NCI-H1092 treated with DMSO at 0.1 percent for 48 hours (cell line): ENCODE measurements at places on chromosomes 1 and 21.

DNA sequence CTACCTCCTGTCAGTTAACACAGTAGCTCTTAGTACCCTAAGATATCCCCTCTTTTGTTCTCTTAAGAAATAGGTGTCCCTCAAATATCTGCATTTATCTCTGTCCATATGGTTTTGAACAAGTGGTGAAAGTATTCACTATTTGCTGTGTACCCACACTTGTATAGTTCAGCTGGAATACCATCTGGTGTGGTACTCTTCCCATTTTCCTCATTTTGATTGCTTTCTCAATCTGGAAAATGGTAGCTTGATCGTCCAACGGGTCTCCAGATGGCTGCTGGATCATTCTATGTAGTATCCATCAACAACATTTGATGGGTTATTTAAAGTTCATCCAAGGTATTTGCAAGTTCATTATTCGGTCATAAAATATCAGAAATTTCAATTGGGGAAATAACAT lies 100.3 kb upstream of the DPYD start:
- no peak for DNase-seq

DNA sequence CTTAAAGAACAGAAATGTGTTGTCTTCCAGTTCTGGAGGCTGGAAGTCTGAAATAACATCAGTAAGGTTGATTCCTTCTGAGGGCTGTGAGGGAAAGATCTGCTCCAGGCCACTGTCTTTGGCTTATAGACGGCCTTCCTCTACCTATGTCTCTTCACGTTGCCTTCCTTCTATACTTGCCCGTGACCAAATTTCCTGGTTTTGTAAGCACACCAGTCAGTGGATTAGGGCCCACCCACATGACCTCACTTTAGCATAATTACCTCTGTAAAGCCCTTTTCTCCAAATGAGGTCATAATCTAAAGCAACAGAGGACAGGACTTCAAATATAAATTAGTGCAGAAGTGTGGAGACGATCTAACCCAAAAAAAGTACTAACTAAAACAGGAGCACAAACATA lies 231.6 kb downstream of the NRIP1 start:
- DNase-seq: no peak

GRCh38 chr1:203652724-203653461 lies 26.3 kb downstream of the ATP2B4 start:
- DNase-seq: no peak

DNA sequence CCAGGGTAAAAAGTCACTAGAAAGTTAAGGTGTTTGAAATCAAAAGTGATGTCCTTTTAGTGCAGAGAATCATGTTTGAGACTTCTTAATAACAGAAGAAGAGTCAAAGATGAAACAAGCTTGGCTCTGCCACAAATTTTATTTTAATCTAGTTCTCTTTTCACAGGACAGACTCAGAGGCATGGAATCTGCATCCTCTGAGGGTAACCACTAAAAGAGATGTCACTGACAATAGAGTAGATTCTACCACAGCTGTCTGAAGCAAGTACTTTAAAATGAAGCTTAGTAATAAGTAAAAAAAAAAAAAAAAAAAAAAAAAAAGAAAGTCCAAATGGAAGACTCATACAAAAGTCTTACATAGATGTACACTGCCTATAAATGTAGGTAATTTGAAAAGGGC lies 519.7 kb upstream of the PRMT6 start:
- no peak for DNase-seq

DNA sequence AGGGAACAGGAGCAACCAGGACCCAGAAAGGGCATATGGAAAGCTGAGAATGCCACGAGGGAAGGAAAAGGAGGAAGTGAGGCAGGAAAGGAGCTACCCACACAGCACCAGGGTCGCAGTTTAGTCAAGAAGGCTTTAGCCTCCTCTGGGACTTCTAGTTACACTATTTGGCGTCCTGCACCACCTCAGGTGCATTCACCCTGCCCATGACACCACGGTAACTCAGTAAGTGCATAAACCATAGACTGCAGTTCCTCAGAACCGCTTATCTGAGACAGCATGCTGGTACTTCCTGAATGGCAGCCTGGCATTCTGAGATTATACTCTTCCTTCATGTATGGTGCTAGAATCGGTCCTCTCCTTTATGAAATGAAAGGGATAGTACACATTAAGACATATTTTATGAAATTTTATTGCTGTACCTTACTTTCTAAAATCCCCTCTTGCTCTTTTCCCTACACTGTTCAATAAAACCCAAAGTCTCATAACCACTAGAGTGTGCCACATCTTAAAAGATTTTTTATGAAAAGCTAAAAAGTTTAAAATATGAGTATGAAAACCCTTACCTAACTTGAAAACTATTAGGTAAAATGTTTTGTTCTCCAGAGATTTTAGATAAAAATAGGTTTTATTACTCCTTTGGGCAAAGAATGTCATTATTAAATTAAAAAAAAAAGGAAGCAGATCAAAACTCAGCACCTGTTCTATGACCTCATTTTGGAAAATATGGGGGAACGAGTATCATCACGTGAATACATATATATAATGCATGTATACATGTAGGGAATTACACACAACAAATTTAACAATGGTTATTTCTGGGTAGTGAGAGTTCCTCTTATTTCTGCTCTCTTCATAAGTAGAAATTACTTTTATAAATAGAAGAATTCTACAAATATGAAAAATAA lies 67.3 kb downstream of the VAV3 start:
- no peak for DNase-seq

DNA sequence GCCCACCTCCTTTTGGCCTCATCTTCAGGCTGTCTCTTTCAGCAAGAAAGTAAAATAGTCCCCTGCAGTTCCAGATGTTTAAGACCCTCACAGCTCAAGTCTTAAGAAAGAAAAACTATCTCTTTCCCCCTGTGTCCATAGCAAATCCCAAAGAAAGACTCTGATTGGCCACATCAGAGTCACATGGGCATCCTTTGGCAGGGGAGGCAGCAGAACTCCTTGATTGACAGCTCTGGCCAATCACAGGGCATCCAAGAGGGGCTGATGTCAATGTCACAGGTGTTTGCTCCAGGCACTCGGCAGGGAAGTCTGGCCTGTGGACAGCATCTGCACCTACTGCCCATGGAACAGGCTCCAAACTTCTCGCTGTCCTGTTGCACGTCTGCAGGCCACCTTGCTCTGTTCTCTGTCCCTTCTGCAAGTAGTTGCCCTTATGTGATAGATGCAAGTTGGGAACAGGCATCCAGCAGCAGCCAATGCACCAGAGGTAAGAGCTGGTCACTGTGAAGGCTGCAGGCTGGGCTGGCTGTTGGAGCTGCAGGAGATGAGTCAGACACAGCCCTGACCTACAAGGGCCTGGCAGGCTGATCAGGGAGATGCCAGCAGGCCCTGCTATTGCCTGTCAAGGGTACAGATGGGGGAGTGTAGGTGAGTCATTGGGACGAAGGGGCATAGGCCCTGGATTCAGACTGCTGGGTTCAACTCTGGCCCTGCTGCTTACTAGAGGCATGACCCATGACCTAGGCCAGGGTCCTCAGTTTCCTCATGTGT lies 96.8 kb upstream of the TMEM51 start:
- no peak for DNase-seq

GRCh38 chr1:95983831-95984230 lies 737.8 kb upstream of the PTBP2 start:
- no peak for DNase-seq

- DNase-seq: peak; percentile 15
Measured at GRCh38 chr1:189619682-189620332, 857.9 kb downstream of the BRINP3 start.

GRCh38 chr1:25586181-25586588 lies 30.4 kb upstream of the MAN1C1 start:
- DNase-seq: no peak

DNA sequence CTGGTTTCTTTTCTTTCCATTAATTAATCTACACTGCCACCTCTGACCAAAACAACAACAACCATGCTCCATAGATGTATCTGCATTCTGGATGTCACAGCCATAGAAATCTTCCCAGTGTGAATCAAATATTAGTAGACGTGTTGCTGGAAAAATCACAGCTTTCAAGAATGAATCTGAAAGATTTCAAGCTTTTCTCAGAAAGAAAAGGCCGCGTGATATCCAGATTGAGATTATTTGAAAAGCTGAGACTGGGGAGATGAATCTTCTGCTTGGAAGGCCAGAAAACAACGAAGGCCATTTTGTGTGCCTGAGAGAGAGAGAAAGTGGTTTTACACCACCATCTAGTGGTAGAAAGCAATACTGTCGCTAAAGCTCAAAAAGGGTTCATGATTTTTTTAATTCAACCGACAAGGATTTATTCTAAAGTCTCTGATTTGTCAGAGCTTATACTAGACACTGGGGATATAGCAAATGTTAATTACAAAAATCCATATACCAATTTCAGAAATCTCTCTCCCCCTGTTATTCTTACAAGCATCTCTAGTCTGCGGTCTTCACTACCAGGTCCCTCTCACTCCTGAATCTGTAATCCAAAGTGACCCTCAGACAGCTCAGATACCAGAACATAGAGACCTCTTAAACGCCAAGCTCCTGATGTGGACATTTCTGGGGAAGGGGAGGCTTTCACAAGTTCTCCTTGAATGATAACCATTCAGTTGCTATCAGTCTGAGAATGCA lies 87.5 kb upstream of the SGIP1 start:
- peak; percentile 39 for DNase-seq
